ENCODE measurements at places on chromosomes 6 and 20.

DNA sequence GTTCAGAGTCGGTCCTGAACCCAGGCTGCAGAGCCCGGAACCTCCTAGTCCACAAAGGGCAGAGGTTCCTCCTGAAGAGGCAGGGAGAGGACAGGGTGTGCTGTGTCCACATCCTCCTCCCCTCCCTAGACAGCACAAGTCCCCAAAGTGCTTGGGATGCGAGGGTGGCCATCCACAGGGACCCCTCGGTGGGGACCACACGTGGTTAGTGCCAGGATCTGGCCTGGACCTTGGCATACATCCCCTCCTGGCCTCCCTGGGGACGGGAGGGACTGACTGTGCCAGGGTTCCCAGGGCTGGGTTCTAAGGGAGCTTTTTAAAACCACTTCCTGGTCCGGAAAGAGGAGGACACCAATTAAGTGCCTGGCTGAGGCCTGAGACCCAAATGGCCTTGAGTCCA lies 63.2 kb downstream of the CTCFL start:
- no peak for DNase-seq

DNA sequence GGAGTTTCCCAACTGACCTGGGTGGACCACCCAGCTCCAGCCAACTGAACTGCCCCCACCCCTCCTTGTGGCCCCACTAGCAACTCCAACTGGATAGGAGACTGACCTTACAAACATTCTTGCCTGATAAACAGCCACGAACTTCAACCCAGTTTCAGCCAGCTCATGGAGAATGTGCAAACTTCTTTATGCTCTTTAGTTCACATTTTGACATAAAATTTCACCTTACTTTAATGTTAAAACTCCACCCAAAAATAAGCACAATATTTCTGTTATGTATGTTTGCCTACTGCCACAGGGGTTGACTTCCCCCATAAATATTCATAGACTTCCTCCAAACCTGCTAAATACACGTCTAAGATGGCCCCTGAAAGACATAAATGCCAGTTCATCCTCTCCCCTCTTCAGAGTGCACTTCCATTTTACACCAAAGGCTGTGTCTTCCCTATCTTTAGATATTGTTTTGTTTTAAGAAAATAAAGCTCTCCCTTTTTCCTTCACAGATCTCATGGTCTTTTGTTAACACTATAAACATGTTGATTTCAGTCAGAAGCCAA lies 643.7 kb downstream of the EPM2A start:
- peak; percentile 20 for DNase-seq

GRCh38 chr6:86942769-86943516 lies 5.6 kb downstream of the HTR1E start:
- DNase-seq: no peak

- DNase-seq: no peak
Observed at GRCh38 chr6:118553132-118553531, 5.0 kb downstream of the PLN start.

DNA sequence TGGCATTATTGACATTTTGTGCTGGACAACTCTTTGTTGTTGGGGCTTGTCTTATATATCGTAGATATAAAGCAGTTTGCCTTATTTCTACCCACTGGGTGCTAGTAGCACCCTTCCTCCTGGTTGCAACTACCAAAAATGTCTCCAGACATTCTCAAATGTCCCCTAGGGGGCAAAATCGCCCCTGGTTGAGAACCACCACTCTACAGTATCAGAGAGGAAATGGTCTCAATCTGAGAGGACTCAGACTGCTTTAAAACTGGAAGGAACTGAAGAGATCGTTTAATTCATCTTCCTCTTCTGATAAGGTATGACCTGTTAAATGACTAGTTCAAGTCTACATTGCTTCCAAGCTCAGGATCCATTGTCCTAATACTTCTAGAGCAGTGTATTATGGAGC lies 14.9 kb downstream of the SH3BGRL2 start:
- DNase-seq: peak; percentile 15

- DNase-seq: no peak
Observed at GRCh38 chr6:111576291-111576690, 29.4 kb downstream of the TRAF3IP2 start.

DNA sequence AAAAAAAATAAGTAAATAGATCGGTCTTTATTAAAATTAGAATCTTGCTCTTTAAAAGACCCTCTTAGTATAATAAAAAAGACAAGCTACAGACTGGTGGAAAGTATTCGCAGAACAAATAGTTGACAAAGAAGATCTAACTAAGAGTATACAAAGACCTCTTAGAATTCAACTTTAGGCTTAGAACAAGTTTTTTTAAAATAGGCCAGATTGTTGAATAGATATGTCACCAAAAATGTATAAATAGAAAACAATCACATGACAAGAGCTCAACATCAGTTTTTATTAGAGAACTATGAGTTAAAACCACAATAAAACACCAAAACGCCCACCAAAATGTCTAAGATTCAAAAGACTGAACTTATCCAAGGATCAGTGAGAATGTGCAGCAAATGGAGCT lies 632.7 kb upstream of the PTCHD4 start:
- DNase-seq: no peak

- no peak for DNase-seq
Observed at GRCh38 chr6:137119196-137120104, 54.0 kb downstream of the IL22RA2 start.

GRCh38 chr20:58224974-58225373 lies 3.5 kb downstream of the ANKRD60 start:
- no peak for DNase-seq

GRCh38 chr6:18388942-18389341 lies 1.8 kb downstream of the RNF144B start:
- no peak for DNase-seq

All from A673 (cell line).